ENCODE measurements at places on chromosomes 7 and 10.
A peak's percentile ranks its signal among the peaks of the same experiment; 100 is the strongest.

- DNase-seq = no peak
These were observed 6.6 kb downstream of the PWWP2B start for GRCh38 chr10:132403511-132404168.

- no peak for DNase-seq
These were observed 32.1 kb downstream of the PFKP start for GRCh38 chr10:3099291-3100092.

DNA sequence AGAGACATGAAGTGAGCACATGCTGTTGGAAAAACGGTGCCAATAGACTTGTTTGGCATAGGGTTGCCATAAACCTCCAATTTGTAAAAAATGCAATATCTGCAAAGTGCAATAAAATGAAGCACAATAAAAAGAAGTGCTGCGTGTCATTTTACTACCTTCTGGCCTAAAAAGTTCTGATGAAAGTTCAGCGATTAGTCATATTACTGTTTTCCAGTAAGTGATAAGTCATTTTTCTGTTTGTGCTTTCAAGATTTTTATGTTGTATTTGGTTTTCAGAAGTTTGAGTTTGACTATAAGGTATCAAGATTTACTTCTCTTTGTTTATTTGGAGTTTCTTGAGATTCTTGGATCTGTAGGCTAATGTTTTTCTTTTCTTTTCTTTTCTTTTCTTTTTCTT is 16.8 kb downstream of the AOAH start:
- DNase-seq = no peak

- no peak for DNase-seq
These were observed 612.8 kb downstream of the IPMK start for GRCh38 chr10:57654856-57655255.

DNA sequence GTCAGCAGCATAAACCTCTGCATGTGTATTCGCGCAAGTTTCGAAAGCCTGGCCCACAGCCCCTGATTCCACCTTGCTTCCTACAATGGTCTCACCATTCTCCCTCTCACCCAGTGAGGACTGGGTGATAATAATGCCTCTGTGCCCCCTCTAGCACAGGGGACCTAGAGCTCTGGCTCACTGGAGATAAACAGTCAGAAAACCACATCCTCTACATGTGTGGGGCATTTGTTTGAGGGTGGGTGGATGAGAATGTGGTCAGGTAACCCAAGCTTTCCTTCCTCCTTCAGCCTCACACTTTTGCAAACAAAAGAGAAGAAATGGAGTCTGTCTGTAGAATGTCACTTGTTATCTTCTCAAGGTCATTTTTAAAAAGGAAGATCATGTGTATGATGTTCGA is 373.5 kb downstream of the KCNMA1 start:
- DNase-seq = no peak

DNA sequence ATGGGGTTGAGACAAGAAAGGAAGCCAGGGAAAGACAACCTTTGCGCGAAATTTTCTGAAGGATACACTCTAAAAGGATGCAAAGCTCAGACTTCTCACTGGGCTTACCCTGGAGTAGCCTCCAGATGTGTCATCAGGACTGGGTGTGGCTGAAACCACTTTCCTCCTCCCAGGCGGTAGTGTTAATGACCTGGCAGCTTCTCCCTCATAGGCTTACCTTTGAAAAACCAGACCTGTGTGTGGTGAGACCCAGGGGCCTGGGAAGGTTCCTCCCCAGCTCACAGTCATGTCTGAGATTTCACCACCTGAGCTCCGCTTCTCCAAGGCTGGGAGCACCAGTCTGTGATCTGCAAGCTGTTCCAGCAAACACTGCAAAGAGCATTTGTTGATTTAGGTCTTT is 93.7 kb downstream of the EPC1 start:
- no peak for DNase-seq

- no peak for DNase-seq
These were observed 41.8 kb upstream of the SEMA3A start for GRCh38 chr7:84236398-84236797.

GRCh38 chr7:70114806-70115205 is 516.5 kb downstream of the AUTS2 start:
- DNase-seq = no peak

GRCh38 chr10:120188950-120189349 is 268.1 kb upstream of the PLPP4 start:
- no peak for DNase-seq

DNA sequence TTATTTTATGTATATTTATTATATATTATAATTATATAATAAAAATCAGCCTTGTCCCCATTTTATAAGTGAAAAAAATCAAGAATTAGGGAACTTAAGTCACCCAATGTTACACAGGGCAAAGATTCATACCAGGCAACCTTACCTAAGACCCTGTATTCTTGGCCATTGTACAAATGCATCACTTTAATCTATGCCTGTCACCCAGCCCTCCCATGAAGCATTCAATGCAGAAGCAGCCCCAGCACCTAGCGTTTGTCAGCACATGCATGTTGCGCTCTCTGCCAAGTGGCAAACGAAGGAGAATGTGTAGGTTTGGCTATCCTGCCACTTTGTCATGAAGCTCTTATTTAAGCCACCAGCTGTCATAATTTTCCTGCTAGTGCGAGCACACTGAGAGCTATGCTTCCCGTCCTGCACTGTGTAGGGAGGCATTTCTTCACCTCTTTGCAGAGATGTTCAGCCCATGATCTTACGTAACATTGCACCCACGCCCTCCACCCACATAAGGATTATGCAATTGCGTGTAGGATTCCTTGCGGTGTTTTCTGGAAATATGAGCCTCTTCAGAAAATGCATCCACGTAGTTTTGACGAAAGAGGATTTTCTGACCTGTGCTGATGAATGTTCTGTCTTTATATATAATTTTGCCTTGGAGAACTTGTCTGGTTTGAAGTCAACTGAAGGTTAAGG is 7.7 kb upstream of the COBL start:
- no peak for DNase-seq

DNA sequence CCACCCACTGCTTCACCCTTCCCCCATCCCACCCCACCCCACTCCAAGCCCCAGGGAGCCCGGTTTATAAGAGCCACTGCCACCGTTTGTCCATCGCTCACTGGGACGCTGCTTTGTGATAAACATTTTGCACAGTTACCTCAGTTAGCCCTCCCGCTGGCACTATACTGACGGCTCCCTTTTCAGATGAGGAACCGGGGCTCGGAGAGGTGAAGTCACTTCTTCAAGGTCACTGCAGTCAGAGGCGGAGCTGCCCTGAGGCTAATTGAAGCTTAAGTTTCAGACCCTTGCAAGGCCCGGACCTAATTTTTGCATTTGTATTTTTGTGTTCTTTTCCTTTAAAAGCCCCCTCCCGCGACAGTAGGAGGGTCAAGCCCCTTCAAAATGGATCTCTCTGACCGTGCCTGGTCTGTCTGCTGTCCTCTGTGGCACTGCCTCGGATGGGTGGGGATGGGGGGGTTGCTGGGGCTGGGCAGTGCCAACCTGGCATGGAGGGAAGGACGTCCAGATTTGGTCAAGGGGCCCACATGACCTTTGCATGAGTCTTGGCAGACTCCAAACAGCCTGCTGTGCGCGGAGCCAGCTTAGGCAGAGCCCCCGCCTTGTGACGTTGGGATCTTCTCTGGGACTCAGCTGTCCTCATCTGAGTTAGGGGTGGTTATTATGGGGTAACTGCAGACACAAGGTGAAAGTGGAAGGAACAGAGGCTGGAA is 17.7 kb upstream of the NODAL start:
- no peak for DNase-seq

GRCh38 chr7:46764100-46764936 is 817.6 kb downstream of the TNS3 start:
- no peak for DNase-seq

GRCh38 chr10:88932539-88933256 is 19.9 kb downstream of the ACTA2 start:
- DNase-seq = no peak

DNA sequence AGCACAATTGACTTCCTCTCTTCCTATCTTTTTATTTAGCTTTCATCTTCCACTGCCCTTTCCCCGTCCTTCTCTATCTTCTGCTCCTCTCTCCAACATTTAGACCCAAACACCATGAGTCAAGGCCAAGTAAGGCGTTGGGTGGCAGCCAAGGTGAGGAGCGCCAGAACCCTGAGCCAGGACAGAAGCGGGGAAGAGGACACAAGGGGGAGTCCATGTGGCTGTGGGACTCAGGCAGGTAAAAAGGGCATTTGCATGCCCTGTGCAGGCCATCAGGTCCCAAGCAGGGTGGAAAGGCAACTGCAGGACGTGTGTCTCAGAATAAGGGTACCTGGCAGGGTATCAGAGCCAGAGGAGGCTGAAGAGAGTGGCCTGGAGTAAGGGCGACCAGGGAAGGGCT is 192.4 kb upstream of the PFKP start:
- no peak for DNase-seq

- no peak for DNase-seq
These were observed 69.4 kb upstream of the OGDHL start for GRCh38 chr10:49831352-49832035.

- peak; percentile 79 for DNase-seq
These were observed 78.6 kb upstream of the C10orf90 start for GRCh38 chr10:126749015-126749655.

- DNase-seq = no peak
These were observed 191.2 kb downstream of the PLXDC2 start for GRCh38 chr10:20007426-20007825.

All from activated CD8-positive, alpha-beta memory T cell treated with anti-CD3 and anti-CD28 coated beads, Interleukin-2, amount 50 U/mL, for 48 hours (primary cell).